ENCODE measurements at places on chromosomes 2 and 18.

GRCh38 chr2:238879621-238880377 is 31.9 kb downstream of the TWIST2 start:
- DNase-seq: no peak

GRCh38 chr2:43405829-43406228 is 179.4 kb upstream of the ZFP36L2 start:
- no peak for DNase-seq

DNA sequence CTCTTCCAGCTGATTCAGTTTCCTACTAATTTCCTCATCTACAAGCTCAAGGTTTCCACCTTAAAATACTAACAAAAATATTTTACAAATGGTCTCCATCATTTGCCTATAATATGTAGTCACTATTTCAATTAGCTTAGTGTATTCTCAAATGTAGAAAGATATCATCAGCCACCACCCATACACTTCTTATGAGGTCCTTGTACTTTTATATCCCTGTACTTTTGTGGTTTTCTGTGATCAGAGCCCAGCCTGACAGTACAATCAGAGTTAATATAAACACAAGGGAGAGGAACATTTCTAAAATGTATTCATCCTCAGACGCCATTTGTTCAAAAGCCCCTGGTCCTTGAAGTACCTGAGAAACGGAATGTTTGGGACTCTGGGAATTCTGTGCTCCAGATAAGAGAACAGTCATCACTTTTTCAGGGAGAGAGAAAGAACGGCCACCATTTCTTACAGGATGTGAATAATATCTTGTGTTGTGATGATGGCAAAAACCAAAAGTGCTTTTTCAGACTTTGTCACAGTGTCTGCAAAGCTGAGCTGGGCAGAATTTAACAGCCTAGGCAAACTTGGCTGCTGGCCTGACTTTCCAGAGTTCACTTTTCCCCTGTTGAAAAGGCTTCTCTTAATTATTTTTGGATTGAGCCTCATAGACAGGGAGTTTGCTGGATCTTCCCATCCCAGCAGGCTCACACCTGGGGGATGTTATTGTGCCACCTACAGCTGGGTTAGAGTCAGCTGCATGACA is 361.7 kb upstream of the ACVR2A start:
- DNase-seq: no peak

- no peak for DNase-seq
These were observed 176.8 kb upstream of the GLI2 start for GRCh38 chr2:120558847-120559246.

All from inflammatory macrophage treated with lipopolysaccharide for 1 hour (primary cell).